Activated naive CD4-positive, alpha-beta T cell (primary cell): ENCODE measurements at places on chromosomes 7 and 10.

GRCh38 chr7:144378651-144379050 lies 23.4 kb downstream of the ARHGEF5 start:
- DNase-seq, result no peak

DNA sequence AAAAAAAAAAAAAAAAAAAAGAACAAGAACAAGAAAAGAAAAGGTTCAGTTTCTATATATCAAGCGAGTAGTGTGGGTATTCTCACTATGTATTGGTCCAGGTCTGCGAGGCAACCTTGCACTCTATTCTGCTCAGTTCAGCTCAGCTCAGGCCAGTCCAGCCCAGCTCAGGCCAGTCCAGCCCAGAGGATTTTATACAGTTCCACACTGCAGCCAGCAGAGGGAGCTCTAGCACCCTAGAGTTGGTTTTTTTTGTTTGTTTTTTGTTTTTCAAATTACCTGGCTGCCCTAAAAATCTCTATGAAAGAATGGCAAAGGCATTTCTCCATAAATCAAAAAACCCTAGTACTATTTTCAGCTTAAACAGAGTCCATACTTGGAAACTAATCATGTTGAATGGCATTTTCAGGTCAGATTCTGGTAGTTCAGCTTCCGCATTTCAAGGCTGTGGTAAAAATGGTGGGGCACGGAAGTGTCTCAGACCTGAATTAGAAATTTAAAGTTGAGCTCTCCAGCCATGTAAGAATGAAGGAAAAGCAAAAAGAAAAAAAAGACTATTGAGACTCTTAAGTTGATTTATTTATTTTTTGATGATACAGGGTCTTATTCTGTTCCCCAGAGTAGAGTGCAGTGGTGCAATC lies 55.2 kb upstream of the GSDME start:
- DNase-seq, result no peak

- DNase-seq, result no peak
These were observed 159.9 kb downstream of the CALCR start for GRCh38 chr7:93414574-93414973.

DNA sequence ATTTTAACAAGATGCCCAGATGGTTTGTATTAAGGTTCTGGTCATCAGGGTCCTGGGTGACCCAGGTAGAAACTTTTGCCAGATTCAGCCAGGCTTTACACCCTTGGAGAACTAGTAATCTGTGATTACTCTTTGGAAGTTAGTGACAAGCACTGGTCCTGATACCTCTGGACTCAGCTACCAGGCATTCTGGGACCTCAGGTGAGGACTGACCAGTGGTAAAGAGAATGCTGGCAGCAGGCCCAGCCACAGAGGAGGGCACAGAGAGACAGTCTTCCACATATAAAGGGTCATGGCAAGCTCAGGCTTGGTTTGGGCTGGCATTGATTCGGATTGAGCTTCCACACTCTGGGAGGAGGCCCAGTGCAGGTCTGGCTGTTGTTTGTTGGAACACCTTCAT lies 112.0 kb upstream of the CHST15 start:
- no peak for DNase-seq

- no peak for DNase-seq
These were observed 166.5 kb upstream of the RHEB start for GRCh38 chr7:151686016-151686766.

DNA sequence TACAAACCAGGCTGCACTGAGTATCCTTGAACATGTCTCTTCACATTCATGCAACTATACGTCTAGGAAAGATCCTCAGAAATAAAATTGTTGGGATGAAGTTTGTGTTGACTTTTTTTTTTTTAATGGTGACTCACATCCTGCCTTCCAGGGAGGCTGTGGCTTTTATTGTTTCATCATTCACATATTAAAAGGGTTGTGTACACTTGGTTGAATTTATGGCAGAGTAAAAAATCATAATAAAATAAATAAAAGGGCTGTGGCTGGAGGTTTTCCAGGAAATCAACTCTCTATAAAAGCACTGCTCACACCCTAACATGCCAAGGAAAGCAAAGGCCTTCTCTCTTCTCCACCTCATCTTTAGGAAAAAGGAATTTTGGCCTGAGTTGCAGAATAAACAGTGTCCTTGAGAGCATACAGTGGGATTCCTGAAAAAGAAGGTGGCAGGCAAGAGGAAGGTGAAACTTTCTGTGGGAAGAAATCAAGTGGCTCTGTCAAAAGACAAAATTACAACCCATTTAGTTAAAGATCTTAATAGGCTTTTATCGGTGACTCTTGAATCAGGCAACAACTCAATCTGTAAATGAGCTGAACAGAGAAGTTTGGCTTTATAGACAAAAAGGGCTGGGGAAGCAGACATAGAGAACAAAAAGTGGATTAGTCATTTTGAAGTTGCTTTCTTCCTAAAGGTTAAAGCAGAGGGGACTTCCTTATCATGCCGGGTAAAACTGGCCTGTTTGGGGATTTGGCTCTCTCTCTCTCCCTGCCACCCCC lies 41.6 kb upstream of the FHIP2A start:
- no peak for DNase-seq

DNA sequence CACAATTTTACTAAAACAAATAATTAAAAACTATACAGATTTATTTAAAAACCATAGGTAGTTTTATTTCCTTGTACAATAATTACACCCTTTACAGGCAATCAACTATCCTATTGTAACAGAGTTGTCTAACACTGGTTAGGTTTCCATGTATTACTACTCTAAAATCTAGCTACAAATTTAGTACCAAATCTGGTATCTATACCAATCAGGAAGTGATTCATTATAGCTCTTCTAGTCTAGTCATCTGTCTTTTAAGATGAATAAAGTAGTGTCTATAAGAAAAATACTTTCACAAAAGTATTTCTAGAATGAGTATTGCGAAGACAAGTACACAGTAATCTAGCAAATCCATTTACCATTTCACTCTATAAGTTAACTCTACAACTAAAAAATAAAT lies 16.9 kb downstream of the ZNF800 start:
- DNase-seq, result no peak

DNA sequence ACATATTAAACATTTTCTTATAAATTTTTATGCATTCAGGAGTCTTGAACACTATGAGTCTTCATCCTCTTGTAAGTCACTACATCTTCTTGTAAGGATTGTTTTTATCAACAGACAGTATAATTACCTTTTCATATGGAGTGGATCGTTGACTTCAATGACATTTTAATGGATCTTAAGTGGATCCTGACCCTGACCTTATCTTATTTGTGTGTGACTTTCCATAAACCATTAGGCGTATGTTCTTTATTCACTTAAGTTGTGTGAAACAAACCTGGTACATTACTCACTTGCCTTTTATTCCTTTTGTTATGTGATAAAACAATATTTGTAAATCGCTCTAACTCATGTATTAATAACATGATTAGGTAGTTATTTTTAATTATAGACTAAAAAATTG lies 18.5 kb upstream of the SEMA3C start:
- no peak for DNase-seq

DNA sequence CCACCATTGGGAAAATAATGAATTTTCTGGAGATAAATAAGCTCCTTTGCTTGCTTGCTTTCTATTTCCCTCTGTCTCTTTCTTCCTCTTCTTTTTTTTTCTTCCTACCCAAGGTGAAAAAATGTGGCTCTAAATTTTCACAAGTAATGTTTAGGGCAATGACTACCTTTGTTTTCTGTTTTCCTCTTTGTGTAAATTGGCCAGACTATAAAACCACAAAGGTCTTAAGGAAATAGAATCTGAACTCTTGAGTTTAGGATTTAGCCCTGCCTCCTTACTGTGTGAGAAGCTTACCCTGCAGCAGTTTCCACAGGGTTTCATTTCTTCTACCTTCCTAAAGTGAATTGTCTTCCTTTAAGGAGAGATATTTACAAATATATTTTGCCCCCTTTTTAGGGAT lies 330.4 kb downstream of the ARL4A start:
- no peak for DNase-seq

- no peak for DNase-seq
These were observed 75.9 kb downstream of the RGS10 start for GRCh38 chr10:119466655-119467054.

DNA sequence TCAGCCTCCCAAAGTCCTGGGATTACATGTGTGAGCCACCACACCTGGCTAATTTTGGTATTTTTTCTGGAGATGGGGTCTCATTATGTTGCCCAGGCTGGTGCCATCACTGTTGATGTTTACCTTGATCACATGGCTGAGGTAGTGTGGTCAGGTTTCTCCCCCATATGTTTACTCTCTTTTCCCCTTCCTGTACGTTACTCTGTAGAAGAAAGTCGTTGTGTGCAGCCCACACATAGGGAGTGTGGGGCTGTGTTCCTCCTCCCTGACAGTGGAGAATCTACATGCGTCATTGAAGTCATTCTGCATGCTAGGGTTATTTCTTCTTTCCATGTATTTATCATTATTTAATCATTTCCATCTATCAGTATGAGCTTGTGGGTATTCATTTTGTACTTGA lies 16.3 kb upstream of the ORAI2 start:
- DNase-seq, result no peak

DNA sequence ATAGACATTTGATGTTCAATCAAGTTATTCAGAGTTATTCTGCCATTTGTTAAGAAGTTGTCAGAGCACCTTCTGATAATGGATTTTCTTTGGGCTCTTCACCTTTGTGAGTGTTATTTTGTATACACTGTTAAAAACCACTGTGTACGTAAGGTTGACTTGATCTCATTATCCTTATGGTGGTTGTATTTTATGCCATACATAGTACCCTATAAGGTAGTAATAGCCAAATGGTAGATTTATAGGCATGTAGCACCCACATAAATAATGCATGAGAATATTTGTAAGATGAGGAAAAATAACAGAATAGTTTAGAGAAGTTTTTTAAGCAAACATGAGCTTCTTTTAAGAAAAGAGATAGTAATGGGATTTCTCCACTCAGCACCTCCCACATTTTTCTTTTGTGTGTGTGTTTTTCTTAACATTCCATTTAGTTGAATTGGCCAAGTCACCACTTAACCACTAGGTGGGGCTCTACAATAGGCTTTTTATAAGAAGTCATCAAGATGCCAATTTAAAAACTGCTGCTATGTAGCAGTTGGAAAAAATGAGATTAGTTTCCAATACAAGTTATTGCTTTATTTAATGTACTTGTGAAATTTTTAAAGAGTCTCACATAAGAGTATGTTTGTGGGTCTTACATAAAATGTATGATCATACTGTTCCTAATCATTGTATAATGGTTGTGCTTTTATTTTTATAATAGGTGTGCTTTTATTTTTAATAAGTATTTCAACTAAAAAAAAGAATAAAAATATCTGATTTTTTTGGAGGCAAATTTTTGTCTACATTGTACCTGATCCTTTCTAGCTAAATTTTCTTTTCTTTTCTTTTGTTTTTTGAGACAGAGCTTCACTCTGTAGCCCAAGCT lies 41.1 kb upstream of the STMP1 start:
- DNase-seq, result no peak

GRCh38 chr7:115005251-115005650 lies 83.4 kb downstream of the MDFIC start:
- DNase-seq, result no peak

GRCh38 chr7:33794419-33794818 lies 110.9 kb upstream of the BMPER start:
- DNase-seq, result no peak

DNA sequence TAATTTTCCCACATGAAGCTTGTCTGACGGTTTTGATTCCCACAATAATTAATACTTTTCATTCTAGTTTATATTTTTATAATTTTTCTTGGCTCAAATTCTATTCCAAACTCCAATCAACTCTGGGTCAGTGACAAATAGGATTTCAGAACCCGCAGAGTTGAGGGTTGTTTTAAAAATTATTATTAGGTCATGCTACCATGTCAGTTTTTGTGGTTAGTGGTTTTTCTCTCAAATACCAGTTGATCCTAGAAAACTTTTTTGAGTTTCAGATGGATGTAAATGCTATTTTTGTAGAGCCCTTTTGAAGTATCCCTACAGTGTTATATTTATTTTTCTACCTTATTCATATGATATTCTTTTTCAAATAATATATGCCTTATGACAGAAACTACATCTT lies 237.4 kb downstream of the SEMA3D start:
- DNase-seq, result no peak

- DNase-seq, result no peak
These were observed 30.9 kb downstream of the DNAJB12 start for GRCh38 chr10:72323771-72324191.

GRCh38 chr10:91590142-91590903 lies 42.5 kb downstream of the PPP1R3C start:
- no peak for DNase-seq

GRCh38 chr7:123929107-123929506 lies 4.1 kb downstream of the SPAM1 start:
- no peak for DNase-seq

- no peak for DNase-seq
These were observed 67.1 kb downstream of the PRKAG2 start for GRCh38 chr7:151809864-151810170.

- no peak for DNase-seq
These were observed 37.2 kb upstream of the TARP start for GRCh38 chr7:38310591-38311101.

DNA sequence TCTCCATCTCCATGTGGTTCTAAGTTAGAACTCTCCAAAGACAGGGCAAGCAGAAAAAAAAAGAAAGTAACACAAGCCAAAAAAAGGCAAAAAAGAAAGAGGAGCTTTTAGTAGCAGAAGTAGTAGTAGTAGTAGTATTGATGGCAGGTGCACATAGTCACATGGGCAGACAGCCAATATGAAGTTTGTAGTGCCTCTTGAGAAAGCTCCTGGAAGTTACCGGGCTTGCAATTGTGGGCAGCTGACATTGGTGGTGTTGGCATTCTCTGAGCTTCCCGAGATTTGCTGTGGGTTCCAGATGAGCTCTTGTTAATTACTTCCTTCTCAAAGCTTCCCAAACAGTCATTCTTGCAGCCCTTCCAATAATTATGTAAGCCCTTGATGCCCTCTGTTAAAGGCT lies 1128.5 kb downstream of the TYW1 start:
- no peak for DNase-seq

DNA sequence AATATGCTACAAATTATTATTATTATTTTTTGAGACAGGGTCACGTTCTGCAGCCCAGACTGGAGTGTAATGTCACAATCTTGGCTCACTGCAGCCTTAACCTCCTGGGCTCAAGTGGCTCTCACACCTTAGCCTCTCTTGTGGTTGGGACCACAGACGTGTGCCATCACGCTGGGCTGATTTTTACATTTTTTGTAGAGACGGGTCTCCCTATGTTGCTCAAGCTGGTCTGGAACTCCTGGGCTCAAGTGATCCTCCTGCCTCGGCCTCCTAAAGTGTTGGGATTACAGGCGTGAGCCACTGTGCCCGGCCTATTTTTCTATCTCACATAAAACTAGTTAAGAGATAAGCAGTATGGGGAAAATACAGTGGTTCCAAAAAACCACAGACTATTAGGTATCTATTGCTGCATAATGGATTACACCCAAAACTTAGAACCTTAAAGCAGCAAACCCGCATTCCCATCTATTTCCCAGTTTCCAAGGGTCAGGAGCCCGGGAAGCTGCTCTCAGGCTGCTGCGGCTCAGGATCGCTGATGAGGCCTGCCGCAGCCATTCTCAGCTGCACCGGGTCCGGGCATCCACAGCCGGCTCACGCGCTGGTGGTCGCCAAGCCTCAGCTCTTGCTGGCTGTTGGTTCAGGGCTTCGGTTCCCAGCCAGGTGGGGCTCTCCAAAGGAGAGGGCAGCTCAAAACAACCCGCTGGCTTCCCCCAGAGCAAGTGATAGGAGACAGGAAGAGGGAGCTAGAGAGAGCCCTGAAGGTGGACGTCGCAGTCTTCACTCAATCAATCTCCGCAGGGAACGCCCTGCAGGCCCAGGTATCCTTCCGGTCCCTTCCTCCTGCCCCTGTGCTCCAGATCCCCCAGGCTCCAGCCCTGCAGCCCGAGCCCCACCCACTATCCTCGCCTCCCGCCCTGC lies 128.2 kb downstream of the UBE2H start:
- DNase-seq, result no peak

GRCh38 chr7:30329716-30330115 lies 45.3 kb downstream of the ZNRF2 start:
- no peak for DNase-seq

- no peak for DNase-seq
These were observed 28.5 kb downstream of the CPED1 start for GRCh38 chr7:121016966-121017365.
